ENCODE measurements at places on chromosomes 12 and 14.
A peak's percentile ranks its signal among the peaks of the same experiment; 100 is the strongest.

- DNase-seq = no peak
These were observed 46.2 kb upstream of the MED13L start for GRCh38 chr12:116323406-116324386.

DNA sequence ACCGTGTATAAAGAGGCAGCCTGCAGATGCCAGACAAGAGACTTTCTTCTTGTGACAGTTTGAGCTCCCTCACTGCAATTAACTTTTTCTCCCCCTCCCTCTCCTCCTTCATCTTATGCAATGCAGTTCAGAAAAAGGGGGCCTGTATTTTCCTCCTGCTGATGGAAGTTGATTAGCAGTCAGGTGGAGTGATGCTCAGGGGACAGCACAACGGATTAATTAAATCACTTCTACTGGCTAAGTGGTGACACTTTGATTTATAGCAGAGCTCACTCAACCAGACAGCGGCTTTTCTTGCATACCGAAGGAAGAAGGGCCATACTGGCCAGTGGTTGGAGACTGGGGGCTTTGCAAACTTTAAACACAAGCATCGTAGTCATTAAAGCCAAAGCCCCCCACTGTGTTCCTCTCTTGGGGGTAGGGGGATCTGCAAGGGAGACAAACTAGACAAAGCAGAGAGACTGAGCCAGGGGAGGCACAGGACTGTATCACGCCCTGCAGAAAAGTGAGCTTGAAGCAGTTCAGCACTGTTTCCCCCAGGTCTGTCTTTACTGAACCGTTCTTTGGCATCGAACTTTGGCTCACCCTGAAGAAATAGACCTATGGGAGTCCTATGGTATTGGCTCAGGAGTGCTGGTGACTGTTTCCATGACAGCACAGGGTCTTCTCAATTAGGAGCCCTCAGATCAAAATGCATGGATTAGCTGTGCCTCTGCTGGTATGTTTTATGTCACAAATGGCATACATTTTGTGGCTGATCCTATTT lies 47.7 kb downstream of the SPRING1 start:
- DNase-seq = no peak

- no peak for DNase-seq
These were observed 40.7 kb upstream of the TEX22 start for GRCh38 chr14:105357626-105358025.

DNA sequence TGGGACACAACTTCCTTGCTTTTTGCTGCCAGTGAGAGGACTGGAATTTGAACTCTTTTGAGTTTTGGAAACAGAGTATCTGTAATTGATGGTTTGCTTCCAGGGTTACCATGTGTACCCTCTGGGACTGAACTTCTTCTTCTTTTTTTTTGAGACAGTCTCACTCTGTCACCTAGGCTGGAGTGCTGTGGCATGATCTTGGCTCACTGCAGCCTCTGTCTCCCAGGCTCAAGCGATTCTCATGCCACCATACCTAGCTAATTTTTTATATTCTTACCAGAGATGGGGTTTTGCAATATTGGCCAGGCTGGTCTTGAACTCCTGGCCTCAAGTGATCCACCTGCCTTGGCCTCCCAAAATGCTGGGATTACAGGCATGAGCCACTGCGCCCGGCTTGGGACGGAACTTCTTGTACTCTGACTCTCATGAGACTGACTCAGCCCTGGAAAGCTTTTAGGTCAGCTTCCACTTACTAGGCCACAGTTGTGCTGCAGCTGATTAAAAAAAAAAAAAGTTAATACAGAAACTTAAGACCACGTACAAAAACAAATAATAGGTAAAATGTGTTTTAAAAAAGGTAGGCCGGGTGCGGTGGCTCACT lies 15.8 kb downstream of the SEL1L start:
- no peak for DNase-seq

DNA sequence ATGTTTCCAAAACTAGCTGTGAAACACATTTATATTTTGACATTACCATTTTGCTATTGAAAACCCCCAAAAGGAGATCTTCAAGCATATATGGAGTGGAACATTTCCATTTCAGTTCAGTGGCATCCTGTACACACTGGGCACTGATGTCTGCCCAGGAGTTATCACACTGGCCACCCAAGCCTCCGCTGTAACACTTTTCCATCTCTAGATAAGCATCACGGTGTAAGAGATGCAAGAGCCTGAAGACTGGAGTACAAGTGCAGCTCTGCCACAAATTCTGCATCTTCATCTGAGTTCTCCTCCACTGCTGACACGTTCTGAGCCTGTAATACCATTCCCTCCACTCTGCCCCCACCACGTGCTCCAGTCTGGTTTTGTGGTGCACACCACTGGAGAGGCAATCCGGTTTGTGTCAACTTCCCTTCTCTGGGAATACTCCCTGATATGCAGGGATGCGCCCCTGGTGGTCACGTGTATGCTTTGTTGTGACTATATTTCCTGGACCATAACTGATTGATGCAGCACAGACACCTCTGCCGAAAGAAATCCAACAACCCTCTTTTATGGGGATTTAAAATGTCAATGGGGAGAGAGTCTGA lies 12.7 kb downstream of the SPTLC2 start:
- DNase-seq = no peak

GRCh38 chr14:65849091-65849490 lies 436.6 kb downstream of the FUT8 start:
- no peak for DNase-seq

DNA sequence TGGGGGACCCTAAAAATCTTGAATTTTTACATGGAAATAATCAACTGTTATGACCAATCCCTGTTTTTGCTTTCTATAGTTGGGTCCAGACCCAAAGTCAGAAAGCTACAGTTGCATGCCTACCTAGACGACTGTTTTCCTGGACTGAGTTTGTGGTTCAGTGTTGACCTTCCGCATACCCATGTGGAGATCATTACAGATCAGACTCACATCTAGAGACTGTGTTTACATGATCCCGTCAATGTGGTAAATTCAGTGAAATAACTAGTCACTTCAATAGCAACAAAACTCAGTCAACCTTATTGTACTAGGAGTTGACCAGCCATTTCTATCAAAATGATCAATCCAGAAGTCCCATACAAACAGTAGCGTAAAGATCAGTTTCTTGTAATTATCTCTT lies 257.6 kb downstream of the EGLN3 start:
- DNase-seq = no peak

GRCh38 chr12:66279123-66279712 lies 23.1 kb upstream of the HELB start:
- peak; percentile 1 for DNase-seq

GRCh38 chr14:103522649-103523574 lies at the start of gene CKB:
TSS of gene CKB (minus strand) at chr14:103522830. CDS start at chr14:103522493, 337 bp downstream.
- peak; percentile 71 for DNase-seq

GRCh38 chr14:92586963-92587699 lies 73.5 kb downstream of the RIN3 start:
- DNase-seq = no peak

DNA sequence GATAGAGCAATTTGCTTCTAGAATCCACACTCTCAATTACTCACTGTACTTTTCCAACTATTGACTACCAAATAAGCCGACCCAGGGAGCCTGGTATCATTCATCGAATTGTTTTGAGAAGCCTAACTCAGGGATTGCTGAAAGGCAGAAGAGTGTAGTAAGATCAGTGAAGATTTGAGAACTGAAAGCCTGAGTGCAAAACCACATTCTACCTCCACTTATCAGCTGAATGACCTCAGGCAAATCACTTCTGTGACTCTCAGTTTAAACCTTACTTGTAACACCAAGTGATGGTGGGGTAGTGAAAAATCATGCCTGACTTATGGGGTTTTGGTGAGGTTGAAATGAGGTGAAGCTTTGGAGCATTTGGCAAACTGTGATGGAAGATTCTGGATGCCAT lies 126.1 kb upstream of the MAX start:
- no peak for DNase-seq

DNA sequence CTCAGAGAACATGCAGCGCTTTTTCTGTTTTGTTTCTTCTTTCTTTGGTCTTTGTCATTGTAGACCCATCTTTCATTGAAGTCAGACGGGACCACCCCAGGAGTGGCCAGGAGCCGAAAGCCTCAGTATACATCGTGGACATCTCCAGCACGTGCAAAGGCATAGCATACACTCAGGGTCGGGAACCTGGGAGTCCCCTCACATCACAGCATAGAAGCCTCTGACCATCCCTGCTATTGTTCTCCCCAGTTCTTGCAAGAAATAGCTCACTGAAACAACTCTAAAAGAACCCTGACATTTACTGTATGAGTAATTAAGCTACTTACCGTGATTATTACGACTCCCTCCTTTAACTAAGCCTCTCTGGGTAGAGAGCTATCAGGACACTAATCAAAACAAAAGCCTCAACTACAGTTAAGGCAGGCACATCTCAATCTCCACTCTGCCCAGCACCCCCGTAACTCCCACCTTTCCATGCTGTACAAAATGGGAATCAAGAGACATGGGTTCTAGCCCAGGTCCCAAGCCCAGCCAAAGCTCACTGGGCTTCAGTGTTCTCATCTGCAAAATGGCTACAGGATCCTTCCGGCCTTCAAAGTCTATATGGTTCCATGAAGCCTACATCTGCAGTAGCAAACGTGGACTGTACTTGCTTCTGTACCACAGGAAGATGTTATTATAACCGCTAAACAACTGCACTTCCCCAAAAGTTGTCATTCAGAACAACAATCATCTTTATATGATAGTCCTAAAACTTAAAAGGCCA lies 6.7 kb downstream of the CCDC88C start:
- DNase-seq = no peak

DNA sequence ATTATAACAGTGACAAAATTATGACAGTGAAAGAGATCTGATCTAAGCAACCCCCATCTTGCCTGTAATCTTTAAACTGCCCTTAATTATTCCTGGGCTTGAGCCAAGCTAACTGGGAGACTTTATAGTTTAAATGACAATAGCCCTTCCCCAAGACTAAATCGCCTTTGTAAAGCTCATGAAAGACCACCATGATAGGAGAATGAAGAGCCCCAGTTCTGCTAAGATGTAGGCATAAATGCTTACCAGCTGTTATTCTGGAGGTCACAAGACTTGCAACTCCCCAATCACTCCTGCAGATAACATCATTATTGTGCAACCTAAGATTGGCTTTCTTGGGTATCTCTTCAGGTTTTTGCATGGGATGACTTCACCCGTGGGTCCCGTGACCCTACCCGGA lies 599.7 kb downstream of the KCNH5 start:
- DNase-seq = no peak

GRCh38 chr14:97705976-97706375 lies 908.8 kb downstream of the VRK1 start:
- no peak for DNase-seq

DNA sequence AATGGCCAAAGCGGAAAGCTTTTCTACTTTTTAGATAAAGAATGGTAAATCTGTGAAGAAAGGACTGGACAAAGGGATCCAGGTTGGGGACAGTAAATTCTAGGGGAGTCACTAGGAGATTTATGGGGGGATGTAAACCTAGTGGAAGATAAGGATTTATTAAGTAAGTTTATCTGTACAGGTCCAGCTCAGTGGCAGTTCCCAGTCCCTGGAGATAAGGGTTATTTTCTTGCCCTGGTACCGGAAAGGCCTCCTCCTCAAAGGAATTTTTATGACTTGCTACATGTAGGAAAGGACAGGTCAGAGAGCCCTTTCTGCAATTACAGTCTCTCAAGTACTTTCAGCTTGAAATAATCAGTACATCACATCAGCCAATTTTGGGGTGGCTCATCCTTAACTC lies 72.6 kb upstream of the BICD1 start:
- no peak for DNase-seq

- no peak for DNase-seq
These were observed 20.5 kb upstream of the DIO3 start for GRCh38 chr14:101540481-101541462.

- DNase-seq = no peak
These were observed 409.8 kb downstream of the RERGL start for GRCh38 chr12:17680220-17680619.

GRCh38 chr14:90828642-90829487 lies 12.6 kb upstream of the TTC7B start:
- no peak for DNase-seq

DNA sequence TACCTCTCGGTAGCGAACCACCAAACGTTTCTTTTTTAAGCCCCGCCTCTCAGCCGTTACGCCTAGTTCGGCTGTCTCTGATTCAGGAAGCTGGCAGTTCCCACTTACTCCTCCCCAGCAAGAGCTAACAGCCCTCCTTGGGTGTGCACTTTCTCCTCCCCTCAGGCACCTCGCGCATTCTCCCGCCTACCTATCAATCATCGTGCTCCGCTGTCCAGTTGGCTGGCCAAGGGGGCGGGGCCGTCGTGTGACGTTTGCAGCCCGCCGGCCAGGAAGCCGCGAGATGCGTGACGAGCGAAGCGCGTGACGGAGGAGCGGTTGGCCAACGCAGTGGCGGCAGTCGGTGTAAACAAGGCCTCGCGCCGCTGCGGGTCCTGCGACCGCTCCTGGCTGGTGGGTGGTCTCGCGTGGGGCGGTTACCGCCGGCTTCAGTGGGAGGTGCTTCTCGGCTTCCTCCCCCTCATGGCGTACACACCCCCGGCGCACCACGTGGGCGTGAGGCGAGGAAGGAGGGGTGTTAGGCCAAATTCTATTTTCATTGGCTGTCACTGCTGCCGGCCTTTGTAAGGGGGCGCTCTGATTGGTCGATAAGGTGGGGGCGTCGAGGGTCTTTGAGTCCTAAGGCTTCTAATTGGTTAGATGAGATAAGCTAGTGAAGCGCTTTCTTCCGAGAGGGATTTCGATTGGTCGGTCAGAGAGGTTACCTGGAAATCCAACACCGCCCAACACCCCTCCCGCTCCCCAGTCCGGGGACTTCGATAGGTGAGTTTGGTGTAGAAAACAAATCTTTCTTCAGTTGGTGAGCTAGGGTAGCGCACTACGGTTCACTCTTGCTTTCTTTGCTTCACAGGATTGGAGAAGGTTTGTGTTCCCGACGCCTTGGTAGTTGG lies at the start of the genes DCAF11 and NRL:
TSS of gene DCAF11 (plus strand) at position 246 of the 890 bp plus-strand sequence. CDS start 818 bp downstream, outside the sequence.
TSS of gene NRL (minus strand) at position 418 of the 890 bp plus-strand sequence. CDS start 32,101 bp downstream, outside the sequence.
- DNase-seq = peak; percentile 100

- peak; percentile 44 for DNase-seq
These were observed 411.9 kb downstream of the FUT8 start for GRCh38 chr14:65824285-65824977.

GRCh38 chr12:54529581-54529980 lies 19.8 kb upstream of the PDE1B start:
- no peak for DNase-seq

GRCh38 chr14:69972755-69973154 lies 93.5 kb downstream of the SMOC1 start:
- peak; percentile 14 for DNase-seq

DNA sequence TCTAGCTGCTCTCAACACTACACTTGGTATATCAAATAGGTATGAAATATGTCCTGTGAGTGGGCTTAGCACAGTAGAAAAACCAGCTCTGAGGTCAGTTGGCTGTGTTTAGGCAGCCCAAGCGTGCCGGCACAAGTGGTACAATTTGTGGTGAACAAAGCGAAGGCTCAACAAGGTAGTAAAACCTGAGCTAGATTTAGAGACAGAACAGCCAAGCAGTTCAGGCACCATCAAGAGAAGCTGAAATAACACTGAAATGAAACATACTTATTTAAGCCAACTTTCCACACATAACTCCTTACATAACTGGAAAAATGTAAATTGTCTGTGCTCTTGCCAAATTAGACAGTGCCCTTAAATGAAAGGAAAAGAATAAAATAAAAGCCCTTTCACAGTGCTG lies 596.8 kb upstream of the FBXO33 start:
- no peak for DNase-seq

All from NCI-H446 treated with DMSO at 0.1 percent for 48 hours (cell line).